D341Med (cell line): ENCODE measurements at places on chromosomes 1 and 21.

- DNase-seq = no peak
These were observed 11.7 kb downstream of the BPNT1 start for GRCh38 chr1:220077887-220078286.

DNA sequence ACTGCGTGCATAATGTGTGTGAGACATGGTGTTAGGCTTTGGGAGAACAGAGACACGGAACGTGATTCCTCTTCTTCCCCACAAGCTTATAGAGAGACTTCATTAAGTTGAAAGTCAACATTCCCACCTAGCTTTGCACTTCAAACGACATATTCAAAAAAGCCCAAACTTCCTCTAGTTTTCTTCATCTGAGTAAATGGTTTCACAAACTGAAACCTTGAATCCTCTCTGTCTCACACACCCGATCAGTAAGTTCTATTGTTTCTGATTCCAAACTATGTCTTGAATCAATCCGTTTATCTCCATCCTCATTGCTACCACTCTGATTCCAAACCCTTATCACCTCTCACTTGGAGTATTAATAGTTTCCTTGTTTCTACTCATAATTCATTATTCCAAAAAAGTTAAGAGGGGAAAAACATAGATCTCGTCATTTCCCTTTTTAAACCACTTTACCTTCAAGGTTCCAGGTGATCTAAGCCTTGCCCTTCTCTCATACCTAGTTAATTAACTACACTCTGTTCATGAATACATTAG lies 1.6 kb upstream of the METTL18 start:
- no peak for DNase-seq

DNA sequence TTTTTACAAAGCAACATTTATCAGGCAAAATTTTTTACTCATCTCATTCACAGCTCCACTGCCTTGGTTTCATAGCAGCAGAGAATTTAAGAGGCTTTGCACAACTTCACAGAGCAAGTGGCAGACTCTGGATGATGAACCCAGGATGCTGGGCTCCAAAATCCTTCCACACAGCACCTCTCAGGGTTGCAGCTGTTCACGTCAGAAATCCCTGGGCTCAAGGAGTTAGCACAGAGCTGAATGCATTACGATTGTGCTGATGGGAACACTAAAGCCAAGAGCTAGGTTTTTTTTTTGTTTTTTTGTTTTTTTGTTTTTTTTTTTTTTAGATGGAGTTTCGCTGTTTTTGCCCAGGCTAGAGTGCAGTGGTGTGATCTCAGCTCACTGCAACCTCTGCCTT lies 2.4 kb upstream of the HTR6 start:
- no peak for DNase-seq

DNA sequence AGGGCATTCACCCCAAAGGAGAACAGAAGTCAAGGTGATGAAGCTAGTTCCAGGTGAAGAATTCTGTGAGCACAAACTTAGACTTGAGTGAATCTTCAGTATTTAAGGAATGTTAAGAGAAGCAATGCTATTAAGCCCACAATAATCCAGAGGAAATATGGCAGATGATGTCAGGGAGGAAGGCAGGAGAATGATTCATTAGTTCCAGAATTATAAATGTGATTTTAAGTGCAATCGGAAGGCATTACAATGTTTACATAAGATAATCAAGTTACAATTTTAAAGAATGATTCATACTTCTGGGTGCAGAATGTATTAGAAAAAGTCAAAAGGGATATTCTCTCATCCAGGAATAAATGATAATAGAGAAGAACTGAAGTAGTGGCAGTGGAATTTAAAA lies 545.2 kb upstream of the BRINP3 start:
- no peak for DNase-seq

DNA sequence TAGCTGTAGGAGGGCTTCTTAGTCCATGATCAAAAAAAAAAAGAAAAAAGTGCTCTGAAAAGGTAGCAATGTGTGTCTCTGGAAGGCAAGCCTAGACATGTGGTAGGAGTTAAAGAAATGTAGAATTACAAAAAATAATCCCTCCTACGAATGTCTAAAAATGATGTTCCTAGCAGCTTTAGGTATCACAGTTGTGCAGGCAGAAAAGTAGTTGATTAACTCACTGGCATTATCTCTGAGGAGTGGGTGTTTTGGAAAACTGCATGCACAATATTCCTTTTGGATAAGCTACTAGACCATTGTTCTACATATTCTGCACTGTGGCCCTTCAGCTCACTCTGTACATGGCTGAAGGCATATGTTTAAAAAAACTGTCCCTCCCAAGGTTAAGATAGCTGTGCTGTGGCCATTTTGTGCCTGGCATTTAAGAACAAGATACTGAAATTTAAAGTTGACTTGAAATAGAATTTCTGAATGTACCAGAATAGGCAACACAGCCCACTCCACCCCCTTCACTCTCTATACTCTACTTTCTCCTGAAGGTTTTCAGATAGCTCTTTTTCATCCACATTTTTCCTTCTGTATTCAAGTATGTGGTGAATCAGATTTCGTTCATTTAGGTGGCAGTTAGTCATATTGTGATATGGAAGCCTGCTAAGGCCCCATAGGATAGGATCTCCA lies 463.9 kb upstream of the LRRC7 start:
- no peak for DNase-seq

GRCh38 chr1:169468982-169469381 lies 16.8 kb downstream of the SLC19A2 start:
- no peak for DNase-seq
